Right ventricle myocardium inferior (tissue), 1 donor: ENCODE measurements at places on chromosomes 4 and X. TPM values are rescaled to one million over a fixed set of nuclear protein-coding genes. Genes with fewer than 3 reads are reported as not detected.

The DCAF4L1 gene
- 0.24 TPM for total RNA-seq

The TMEM154 gene
- total RNA-seq: 3.2 TPM

The CT45A2 gene
- total RNA-seq: not detected

The OCIAD2 gene
- total RNA-seq: 18.5 TPM

The CNGA1 gene
- not detected for total RNA-seq

The ESX1 gene
- not detected for total RNA-seq

The CTPS2 gene
- total RNA-seq: 4.9 TPM

The ANTXR2 gene
- 48.1 TPM for total RNA-seq

The NLGN3 gene
- 0.49 TPM for total RNA-seq

The N4BP2 gene
- total RNA-seq: 4.1 TPM

The AKAP14 gene
- total RNA-seq: not detected

The PLXNB3 gene
- total RNA-seq: 2.3 TPM

The GSX2 gene
- total RNA-seq: not detected

The SMR3B gene
- total RNA-seq: not detected

The SMIM10 gene
- total RNA-seq: 6.4 TPM

The KLB gene
- total RNA-seq: 0.30 TPM

The NIPAL1 gene
- 0.70 TPM for total RNA-seq

The S100G gene
- total RNA-seq: not detected
